ENCODE measurements at places on chromosomes 12 and 14.

DNA sequence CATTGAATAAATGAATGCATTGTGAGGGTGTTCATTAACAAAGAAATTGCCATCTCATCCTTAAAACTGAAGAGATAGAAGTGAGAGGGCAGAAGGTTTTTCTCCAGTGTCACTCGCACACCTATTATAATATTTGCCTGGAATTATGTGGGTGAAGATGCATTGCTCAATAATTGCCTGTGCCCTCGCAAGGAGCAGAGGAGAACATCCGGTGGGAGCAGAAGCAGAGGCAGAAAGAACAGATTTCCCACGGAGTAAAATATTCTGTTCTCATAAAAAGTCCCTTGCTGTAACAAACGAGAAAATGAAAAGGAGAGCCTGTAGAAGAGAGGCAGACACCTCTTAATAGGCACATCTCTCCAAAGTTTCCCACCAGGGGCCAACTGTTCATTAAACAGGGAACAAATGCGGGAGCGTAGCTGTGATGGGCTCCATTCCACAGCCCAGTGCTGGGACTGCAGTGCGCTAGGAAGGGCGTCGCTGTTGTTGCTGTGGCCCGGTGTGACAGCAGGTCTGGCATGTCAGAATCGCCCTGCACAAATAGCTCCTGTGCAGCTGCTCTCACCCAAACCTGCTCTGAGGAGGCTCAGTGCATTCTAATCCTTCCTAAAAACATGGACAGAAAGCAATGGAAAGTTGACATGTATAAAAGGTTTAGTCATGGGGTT lies 359.8 kb downstream of the APAF1 start:
- no peak for DNase-seq

DNA sequence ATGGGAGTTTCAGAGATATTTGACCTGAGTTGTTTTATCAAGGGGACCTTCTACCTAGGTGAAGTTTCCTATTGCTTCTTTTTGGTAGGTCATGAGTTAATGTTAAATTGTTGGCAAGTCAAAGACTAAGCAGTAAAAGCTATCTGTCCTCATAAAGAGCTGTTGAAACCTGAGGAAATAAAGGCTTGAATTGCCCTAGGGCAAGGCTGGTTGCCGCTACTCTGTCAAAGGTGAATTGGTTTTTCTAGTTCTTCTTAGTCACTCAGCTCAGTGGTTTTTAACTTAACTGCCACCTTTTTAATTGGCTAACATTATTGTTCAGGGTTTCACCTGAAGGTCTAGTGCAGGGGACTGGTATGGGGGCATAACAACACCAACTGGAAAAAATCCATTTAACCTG lies 441.6 kb upstream of the FBXO33 start:
- no peak for DNase-seq

GRCh38 chr12:121858662-121859572 lies at the start of gene HPD:
Gene HPD, minus strand, starts transcription at chr12:121858859. Its CDS starts 36 bp downstream, at chr12:121858823.
- no peak for DNase-seq

GRCh38 chr12:110117956-110118685 lies 6.0 kb upstream of the IFT81 start:
- no peak for DNase-seq

- DNase-seq, result no peak
Measured at GRCh38 chr14:74927225-74927624, 4.2 kb upstream of the RPS6KL1 start.

GRCh38 chr12:132700212-132700822 lies 10.3 kb upstream of the PGAM5 start:
- DNase-seq, result no peak

- no peak for DNase-seq
Measured at GRCh38 chr12:100897240-100897639, 102.7 kb downstream of the ANO4 start.

GRCh38 chr14:52370406-52370935 lies 56.4 kb downstream of the PTGER2 start:
- DNase-seq, result no peak

GRCh38 chr14:100093319-100093718 lies 28.1 kb downstream of the EVL start:
- DNase-seq, result no peak

GRCh38 chr14:67425608-67426007 lies 13.6 kb upstream of the PLEK2 start:
- DNase-seq, result no peak

DNA sequence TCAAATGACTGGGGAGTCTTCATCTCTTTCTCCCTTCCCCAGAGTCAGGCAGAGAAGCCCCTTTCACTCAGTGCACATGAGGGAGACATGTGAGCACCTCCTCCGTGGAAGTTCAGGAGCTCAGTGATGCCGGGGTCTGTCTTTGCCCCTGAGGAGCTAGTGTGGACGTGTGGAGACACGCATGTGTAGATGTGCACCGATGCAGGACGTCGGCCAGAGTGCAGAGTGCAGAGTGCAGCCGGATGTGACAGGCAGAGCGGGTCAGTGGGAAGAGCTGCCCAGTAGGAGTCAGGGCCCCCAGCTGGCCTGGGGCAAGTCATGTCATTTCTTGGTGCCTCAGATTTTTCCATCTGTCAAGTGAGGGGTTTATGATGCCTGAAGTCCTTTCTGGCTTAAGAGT lies 20.7 kb downstream of the TSPAN9 start:
- no peak for DNase-seq

DNA sequence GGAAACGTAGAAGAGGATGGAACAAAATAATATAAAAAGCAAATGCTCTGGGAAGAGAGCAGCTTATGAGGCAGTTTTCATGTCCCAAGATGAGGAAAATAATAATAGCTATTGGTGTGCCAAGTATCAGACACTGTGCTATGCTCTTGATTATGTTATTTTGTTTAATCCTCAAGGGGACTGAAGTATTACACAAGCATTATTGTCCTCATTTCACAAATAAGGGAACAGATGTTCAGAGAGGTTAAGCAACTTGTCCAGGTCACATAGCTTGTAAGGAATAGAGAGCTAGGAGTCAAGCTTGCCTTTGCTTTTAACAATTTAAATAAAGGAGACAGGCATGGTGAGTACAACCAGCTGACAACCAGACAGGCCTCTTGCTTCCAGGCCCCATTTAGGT lies 26.9 kb upstream of the LTBP2 start:
- DNase-seq, result no peak

DNA sequence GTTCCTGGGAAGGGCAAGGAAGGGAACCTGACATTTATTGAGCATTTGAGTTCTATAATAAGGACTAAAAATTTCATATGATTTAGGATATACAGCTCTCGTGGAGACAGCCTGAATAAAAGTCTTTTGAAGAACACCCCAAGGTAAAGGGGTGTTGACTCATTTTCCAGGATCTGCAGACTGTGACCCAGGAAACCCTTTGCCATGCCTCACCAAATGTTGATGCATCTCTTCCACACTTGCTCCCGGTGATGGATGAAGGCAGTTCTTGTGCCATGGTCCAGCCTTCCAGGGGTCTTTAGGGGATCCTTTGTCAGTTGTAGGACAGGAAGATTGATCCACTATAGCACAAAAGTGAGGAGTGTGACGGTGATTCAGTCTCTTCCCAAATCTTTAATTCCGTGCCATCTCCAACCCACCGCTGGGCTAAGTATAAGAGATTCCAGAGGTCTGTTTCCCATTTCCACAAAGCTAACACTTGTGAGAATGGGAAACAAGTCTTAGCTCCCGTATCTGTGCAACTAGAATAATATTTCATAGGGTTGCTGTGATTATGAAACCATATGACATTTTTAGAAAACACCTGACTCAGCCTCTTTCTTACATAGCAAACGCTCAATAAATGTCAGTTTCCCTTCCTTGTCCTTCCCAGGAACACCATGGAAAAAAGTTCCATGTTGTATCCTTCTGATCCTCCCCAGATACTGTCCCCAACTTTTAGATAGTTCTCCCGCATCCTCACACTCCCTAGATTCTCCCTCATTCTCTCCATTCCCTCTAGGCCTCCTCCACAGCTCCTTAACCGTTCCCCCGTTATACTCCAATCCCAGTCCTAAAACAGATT lies 836 bp downstream of the AAAS start:
- DNase-seq, result no peak

DNA sequence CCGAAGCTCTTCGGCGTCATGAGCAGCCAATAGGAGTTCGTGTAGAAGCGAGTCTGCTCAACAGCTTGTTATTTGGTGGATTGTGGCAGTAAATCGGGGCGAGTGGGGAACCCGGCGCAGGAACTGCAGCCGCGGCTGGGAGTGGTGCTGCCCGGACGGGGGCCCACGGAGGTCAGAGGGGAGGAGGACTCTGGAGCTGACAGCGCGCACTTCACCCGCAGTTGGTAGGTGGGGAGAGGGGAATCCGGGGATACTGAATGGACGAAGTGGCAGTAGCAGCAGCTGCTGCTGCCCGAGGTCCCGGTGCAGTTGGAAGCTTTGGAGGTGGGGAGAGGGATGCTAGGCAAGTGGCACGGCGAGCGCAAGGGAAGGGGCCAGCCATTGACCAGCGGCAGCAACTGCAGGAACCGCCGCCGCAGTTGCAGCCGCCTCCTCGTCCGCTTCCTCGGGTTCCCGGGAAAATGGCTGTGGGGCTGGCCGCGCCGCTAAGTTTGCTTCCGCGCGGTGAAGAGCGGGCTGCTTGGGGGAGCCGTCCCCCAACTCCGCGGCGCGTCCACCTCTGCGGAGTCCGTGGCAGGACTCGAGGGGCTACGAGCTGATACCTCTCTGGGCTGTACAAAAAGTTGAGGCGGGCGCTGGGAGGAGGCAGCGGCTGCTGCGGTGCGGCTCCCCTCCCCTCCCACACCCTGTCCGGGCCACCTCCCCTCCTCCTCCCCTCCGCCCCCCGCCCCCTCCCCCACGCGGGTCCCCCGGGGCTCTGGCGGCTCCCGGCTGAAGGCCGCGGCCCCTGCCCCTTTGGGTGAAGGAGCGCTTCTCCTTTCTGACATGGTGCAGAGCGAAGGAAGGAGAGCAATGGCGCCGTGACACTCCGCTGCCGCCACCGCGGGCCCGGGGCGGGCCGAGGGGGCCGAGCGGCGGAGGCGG lies at the start of gene ARID4A:
Gene ARID4A, plus strand, starts transcription at position 79 of the 924 bp plus-strand sequence. CDS start 1,300 bp downstream, outside the sequence.
- DNase-seq, result no peak

GRCh38 chr14:88210426-88210825 lies 112.6 kb downstream of the KCNK10 start:
- no peak for DNase-seq

- DNase-seq, result no peak
Measured at GRCh38 chr12:102436867-102437266, 43.5 kb downstream of the IGF1 start.

DNA sequence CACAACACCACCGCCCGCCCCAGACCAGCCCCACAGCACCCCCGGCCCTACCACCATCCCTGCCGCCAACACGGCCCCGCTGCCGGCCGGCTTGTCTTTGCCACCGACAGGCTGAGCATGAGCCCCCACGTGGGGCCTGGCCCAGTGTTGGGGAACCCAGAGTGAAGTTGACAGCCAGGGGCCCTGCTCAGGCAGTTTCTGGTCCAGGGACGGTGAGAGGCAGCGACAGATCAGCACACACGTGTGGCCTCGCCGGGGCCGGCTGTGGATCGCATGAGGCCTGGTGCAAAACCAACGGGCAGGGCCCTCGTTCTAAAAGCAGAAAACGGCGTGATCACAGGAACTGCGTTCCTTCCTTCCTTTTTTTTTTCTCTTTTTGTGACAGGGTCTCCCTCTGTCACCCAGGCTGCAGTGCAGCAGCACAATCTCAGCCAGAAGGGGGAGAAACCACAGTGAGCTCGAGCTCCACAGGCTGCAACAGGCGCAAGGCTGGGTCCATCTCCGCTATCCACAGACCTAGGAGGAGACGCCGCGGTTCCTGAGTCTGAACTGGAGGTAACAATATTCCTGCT lies 50.5 kb upstream of the FBRSL1 start:
- DNase-seq, result no peak

DNA sequence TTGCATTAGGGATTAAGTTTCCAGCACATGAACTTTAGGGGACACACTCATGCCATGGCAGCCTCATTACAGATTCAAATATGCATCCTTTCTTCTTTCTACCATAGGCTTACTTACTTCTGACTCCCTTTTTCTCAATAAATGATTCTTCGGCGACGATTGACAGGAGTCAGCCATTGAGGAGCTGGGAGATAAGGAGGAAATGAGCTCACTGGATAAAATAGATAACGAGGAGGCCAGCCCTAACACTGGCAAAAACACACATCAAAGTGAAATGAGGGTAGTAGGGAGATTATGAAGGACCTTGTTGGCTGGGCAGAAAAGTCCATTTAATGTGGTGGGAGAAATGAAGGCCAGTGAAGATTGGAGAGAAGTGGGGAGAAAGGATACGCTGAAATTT lies 172.2 kb downstream of the SLC41A2 start:
- no peak for DNase-seq

GRCh38 chr14:52703225-52703624 lies 3.8 kb upstream of the PSMC6 start:
- DNase-seq, result no peak

DNA sequence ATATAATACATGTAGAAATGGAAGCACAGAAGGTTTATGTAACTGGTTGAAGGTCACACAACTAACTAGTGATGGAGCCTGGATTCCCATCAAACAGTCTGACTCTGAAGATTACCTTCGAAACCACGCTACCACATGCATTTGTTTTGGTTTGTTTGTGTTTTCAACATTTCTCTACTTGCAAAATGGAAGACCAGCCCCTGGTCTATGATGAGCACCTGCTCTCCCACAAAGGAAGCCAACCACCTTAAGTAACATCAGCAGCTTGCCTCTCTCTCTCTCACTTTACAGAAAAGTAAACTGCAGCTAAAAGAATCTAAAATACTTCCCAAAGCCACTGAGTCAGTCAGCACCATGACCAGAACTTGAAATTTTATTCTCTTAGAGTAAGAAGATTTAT lies 186.9 kb upstream of the TMPO start:
- DNase-seq, result no peak

DNA sequence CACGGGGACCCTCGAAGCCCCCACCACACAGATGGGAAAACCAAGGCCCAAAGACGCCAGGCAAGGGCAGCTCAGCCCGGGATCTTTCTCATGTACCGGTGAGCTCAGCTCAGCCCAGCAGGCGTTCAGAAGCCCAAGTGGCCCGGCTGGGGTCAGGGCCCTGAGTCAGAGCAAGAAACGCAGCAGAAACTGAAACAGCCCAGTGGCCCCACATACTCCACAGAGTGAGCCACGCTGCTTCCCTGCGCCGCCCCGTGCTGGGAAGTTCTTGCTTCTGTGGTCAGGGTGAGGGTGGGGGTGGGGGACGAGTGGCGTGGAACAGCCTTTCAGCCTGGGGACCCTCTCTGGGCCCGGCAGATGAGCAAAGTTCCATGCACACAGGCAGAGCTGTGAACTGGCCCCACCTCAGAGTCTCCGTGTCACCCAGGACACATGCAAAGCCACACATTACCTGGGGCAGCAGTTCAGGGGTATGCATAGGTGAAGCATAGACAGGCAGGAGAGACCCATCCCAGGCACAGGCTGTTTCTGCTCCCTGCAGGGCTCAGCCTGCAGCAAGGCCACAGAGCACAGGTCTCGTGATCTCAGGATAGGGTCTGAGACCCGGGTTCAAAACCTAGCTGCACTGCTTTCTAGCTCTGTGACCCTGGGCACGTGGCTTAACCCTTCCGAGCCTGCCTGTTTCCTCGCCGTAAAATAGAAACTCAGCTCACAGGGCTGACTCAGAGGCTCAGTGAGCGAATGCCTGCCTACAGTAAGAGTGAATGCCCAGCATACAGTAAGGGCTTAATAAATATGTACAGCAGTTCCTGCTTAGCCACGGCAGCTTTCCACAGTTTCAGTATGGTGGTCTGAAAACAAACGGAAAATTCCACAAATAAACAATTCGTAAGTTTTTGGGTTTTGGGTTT lies 21.6 kb downstream of the NCOR2 start:
- DNase-seq, result no peak

GRCh38 chr12:109124878-109125648 lies 8.7 kb downstream of the ACACB start:
- DNase-seq, result no peak

GRCh38 chr12:65961190-65962035 lies 137.1 kb downstream of the HMGA2 start:
- no peak for DNase-seq

All from cortex of kidney (tissue), 1 donor.